A549 treated with CORT108297 at 1 μM for 4 hours (cell line): ENCODE measurements at places on chromosomes 2 and 18. TPM values are rescaled to one million over a fixed set of nuclear protein-coding genes. Genes with fewer than 3 reads are reported as not detected.

Gene MYO7B
- total RNA-seq, result 0.09 to 0.27 TPM (median 0.13 TPM) in 5 replicates

Gene ATP9B
- total RNA-seq, result 15.3 to 19.9 TPM (median 17.2 TPM) in 5 replicates

Gene MYOM1
- total RNA-seq, result 0.05 to 0.29 TPM (median 0.12 TPM) in 5 replicates

Gene FN1
- total RNA-seq, result 146 to 255 TPM (median 174 TPM) in 5 replicates

Gene POTEE
- total RNA-seq, result 0.03 to 0.07 TPM (median 0.06 TPM) in 5 replicates

Gene TUBB8B
- 0.07 TPM in 1 of 5 replicates, not detected in the others for total RNA-seq

Gene DNAJC5G
- total RNA-seq, result not detected in 5 replicates

Gene HPCAL1
- total RNA-seq, result 107 to 158 TPM (median 152 TPM) in 5 replicates

Gene CIDEA
- total RNA-seq, result not detected in 5 replicates

Gene SPATA3
- not detected in 5 replicates for total RNA-seq

Gene CREG2
- total RNA-seq, result 6.9 to 11.3 TPM (median 10.2 TPM) in 5 replicates

Gene DSC2
- 0.94 to 1.6 TPM (median 1.2 TPM) in 5 replicates for total RNA-seq

Gene SCN9A
- 2.8 to 5.6 TPM (median 4.5 TPM) in 5 replicates for total RNA-seq

Gene SEPTIN10
- total RNA-seq, result 37.6 to 62.6 TPM (median 50.2 TPM) in 5 replicates

Gene ATP6V1B1
- 1.5 to 2.6 TPM (median 2.4 TPM) in 5 replicates for total RNA-seq

Gene DOK6
- total RNA-seq, result not detected in 5 replicates

Gene TNFAIP6
- 1.0 to 2.0 TPM (median 1.4 TPM) in 5 replicates for total RNA-seq

Gene GPR75
- 1.3 to 1.8 TPM (median 1.5 TPM) in 5 replicates for total RNA-seq

Gene PPM1B
- total RNA-seq, result 22.9 to 31.4 TPM (median 30.3 TPM) in 5 replicates

Gene NAT8
- not detected in 5 replicates for total RNA-seq

Gene AAMP
- 123 to 183 TPM (median 129 TPM) in 5 replicates for total RNA-seq

Gene CIB4
- 0.16 to 0.34 TPM in 2 of 5 replicates, not detected in the others for total RNA-seq

Gene WNT10A
- total RNA-seq, result 0.05 to 0.18 TPM (median 0.07 TPM) in 5 replicates

Gene TM4SF20
- 6.6 to 9.7 TPM (median 9.5 TPM) in 5 replicates for total RNA-seq

Gene ITGB6
- total RNA-seq, result 0.89 to 1.5 TPM (median 1.1 TPM) in 5 replicates

Gene VIT
- total RNA-seq, result 0.04 TPM in 1 of 5 replicates, not detected in the others

Gene GAD1
- 0.53 to 0.67 TPM (median 0.61 TPM) in 5 replicates for total RNA-seq

Gene PTH2R
- not detected in 5 replicates for total RNA-seq

Gene PSTPIP2
- 0.22 to 0.44 TPM (median 0.27 TPM) in 5 replicates for total RNA-seq

Gene CGREF1
- total RNA-seq, result 7.2 to 8.5 TPM (median 7.7 TPM) in 5 replicates

Gene CFAP53
- 0.30 to 0.41 TPM (median 0.37 TPM) in 5 replicates for total RNA-seq

Gene TMX3
- total RNA-seq, result 16.9 to 24.3 TPM (median 21.4 TPM) in 5 replicates

Gene ALK
- total RNA-seq, result not detected in 5 replicates

Gene MOGAT1
- total RNA-seq, result not detected in 5 replicates

Gene FBLN7
- 0.49 to 0.74 TPM (median 0.66 TPM) in 5 replicates for total RNA-seq

Gene SULT1C4
- total RNA-seq, result 0.11 to 0.13 TPM in 2 of 5 replicates, not detected in the others

Gene PRKRA
- 28.2 to 34.1 TPM (median 30.3 TPM) in 5 replicates for total RNA-seq
